ENCODE measurements at places on chromosomes 1 and 21.
A peak's percentile ranks its signal among the peaks of the same experiment; 100 is the strongest.

- DNase-seq, result no peak
These were observed 365.3 kb upstream of the PROX1 start for GRCh38 chr1:213622365-213623063.

DNA sequence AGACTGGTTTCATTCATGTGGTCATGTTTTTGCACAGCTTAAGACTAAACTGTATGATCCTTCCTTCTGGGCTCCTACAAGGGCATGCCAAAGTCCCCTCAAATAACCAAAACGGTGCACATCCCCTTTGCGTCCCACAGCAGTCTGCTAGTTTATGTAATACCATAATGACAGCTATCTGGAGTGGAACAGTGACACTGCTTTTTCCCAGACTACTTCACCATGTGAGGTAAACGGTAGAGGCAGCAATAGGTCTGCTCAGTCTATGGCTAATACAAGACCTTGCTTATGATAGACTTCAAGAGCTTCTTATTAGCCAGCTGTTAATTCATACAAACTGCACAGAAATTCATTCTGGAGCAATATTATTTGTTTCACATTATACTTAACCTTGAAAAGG, 395.5 kb downstream of the SMYD3 start:
- DNase-seq, result no peak

DNA sequence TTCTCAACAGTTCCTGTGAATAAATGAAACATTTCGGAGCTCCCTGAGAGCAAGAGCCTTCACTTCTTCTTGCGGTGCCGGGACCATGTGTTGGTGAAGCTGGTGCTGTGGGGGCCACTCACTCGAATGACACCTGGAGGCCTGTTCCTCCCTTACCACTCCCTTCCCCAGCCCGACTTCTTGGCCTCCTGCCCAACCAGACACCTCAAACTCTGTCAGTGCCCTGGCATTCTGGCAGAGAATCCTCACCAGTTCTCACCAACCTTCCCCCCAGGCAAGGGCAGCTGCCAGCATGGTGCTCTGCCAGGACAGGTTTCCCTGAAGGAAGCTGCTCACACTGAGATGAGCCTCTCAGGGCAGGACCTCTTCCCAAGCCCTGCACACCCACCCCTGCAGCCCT, 68.3 kb downstream of the MPZL1 start:
- no peak for DNase-seq

- DNase-seq, result no peak
These were observed 7.3 kb upstream of the NRAS start for GRCh38 chr1:114723915-114724314.

DNA sequence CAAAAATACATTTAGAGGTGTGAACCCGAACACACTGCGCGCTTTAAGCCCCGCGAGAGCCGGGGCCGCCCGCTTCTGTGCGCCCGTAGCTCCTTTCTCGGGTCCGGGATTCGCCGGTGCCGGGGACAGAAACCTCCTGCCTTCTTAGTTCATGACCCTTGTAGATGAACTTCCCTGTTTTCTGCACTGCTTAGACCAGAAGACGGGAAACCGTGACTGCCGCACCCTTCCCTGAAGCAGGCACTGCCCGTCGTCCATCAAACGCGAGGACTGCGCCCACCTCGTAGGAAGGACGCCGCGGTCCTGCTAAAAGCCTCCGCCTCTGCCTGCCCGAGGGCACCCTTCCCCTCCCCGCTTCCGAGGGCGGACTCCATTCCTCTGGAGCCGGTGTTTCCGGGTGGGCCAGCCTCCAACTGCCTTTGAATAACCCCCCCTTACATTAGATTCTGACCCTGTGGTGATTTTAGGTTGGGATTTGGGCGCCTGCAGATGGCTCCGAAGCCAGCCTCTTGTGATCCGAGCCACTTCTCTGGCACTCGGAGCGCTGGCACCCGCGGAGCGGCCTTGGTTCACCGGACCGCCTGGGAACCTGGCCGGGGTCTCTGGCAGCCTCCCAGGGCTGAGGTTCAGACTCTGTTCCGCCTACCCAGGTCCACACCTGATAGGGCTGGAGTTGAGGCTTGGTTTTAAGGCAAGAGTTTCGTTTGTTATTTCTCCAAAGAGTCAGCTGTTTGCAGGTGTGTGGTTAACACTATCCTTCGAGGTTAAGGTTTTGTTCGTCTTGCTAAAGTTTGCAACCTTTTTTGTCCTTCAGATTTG, 1.2 kb upstream of the PTTG1IP start:
- no peak for DNase-seq

- no peak for DNase-seq
These were observed 38.2 kb upstream of the DIP2A start for GRCh38 chr21:46420241-46421190.

DNA sequence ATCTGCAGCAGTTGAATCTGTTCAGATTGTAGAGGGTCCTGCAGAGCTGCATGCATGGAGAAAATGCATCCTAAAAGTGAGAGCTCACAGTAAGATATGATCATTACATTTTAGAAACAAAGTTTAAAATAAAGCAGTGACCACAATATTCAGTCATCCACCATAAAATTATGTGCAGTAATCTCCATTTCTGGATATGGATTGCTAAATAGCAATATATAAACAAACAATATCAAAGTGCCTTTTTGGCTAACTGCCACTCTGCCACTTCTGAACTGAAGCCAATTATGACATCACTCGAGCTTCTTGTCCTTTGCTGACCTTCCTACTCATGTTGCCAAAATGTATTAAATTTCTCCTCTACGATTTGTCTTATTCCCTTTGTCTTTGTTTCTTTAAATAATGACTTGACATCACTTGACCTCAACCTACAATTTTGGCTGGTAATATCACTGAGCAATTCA, 262.0 kb upstream of the CXADR start:
- DNase-seq, result peak; percentile 6

DNA sequence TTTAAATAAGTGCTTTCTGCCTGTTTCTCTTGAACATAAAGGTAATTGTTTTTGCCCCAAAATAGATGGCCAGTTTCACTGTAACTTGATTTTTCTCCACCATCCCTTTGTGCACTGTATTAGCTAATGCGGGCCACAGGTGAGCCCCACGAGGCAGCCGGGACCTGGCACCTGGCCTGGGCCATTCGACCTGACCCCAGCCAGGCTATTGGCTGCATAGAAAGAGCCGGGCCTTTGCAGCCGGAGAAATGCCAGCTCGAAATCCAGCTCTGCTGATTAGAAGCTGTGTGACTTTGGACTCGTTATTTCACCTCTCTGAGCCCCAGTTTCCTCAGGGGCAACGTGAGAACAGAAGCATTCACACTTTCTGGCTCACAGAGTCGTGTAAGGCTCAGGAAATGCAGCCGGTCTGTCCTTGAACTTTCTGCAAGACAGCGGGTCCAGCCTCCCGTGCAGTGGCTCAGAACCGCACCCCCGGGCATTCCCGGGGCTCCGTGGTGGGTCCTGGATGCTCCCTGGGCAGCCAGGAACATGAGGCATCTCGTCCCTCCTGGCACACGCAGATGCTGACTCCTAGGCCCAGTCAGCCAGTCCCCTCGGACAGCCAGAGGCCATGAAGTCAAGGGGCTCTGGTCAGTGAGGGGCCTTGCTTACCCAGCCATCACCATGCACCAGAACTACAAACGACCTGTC, 37.4 kb upstream of the ACTRT2 start:
- DNase-seq, result no peak

GRCh38 chr1:221530791-221531190, 211.1 kb downstream of the DUSP10 start:
- DNase-seq, result no peak

GRCh38 chr1:100322436-100323211, 29.7 kb upstream of the CDC14A start:
- peak; percentile 65 for DNase-seq

- DNase-seq, result no peak
These were observed 26.3 kb downstream of the FTCD start for GRCh38 chr21:46128933-46129571.

GRCh38 chr1:54224233-54224632, 24.3 kb downstream of the MRPL37 start:
- no peak for DNase-seq

- DNase-seq, result no peak
These were observed 2.9 kb upstream of the CCN1 start for GRCh38 chr1:85577419-85578320.

GRCh38 chr1:40739455-40740008, 44.1 kb upstream of the KCNQ4 start:
- no peak for DNase-seq

GRCh38 chr1:240621249-240621648, 9.3 kb upstream of the GREM2 start:
- peak; percentile 83 for DNase-seq

GRCh38 chr1:91697861-91698260, 188.1 kb downstream of the TGFBR3 start:
- peak; percentile 92 for DNase-seq

DNA sequence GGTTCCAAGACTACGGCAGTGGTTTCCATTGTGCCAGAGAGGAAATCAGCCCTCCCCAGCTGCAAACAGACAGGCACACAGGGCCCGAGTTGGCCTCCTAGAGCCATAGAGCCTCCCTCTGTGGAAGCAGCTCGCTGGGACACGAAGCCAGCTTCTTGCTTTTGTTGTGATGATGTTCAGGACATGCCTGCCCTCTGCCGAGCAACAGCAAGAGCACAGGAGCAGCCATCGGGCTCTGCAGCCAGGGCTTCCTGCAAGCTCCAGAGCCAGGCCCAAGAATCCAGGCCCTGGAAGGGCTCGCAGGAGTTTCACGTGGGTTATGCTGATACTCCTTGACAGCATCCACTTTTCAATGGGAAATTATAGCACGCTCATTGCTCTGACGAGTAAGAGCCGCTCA, 18.5 kb downstream of the NPHP4 start:
- DNase-seq, result peak; percentile 25

- DNase-seq, result no peak
These were observed 10.3 kb upstream of the CDCP2 start for GRCh38 chr1:54163051-54163450.

- peak; percentile 17 for DNase-seq
These were observed 612.9 kb downstream of the PTPRU start for GRCh38 chr1:29849038-29849750.

- no peak for DNase-seq
These were observed 3.8 kb downstream of the EFNA3 start for GRCh38 chr1:155082301-155083051.

DNA sequence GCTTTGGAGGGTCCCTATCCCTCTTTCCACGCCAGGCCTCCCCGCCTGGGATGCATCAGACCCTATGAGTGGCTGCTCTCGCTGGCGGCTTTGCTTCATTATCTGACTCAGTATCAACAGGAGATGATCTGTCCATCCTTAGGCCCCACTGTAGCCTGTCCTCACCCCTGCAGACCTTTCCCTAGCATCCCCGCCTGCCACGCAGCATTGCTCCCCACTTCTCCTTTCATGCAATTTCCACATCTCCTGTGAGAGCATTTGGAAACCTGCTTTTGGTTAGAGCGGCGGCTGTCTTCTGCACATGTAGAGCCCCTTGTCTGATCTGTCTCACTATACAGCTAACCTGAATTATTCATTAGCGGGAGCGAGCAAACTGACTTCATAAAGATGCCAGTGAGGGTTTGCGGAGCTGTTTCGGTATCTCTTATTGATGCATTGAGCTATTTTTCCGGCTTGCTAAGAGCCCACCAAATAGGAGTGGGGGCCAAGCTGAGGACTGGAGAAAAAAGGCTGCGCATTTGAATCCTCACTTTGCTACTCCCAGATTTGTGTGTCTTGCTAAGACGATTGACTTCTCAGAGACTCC, 40.0 kb upstream of the ATP2B4 start:
- DNase-seq, result no peak

GRCh38 chr21:44927587-44928461, 7.1 kb upstream of the ITGB2 start:
- no peak for DNase-seq

- DNase-seq, result peak; percentile 35
These were observed 94.6 kb upstream of the AKT3 start for GRCh38 chr1:243944429-243945160.

DNA sequence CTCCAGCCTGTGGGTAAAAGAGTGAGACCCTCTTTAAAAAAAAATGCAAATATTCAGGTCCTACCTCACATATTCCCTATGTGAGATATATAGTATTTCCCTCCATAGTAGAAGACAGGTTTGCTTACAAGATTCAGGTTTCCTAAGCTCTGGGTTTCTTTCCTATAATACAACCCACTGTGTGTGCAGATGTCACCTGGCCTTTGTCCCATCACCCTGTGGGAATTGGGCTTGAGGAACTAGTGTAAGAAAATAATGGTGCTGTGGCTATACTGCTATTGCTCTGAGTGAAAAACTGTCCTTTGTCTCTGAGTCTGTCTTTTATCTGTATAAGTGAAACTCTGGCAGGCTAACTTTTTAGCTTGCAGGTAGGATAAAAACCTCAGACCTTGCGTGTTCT, 13.0 kb downstream of the C1orf146 start:
- DNase-seq, result no peak

DNA sequence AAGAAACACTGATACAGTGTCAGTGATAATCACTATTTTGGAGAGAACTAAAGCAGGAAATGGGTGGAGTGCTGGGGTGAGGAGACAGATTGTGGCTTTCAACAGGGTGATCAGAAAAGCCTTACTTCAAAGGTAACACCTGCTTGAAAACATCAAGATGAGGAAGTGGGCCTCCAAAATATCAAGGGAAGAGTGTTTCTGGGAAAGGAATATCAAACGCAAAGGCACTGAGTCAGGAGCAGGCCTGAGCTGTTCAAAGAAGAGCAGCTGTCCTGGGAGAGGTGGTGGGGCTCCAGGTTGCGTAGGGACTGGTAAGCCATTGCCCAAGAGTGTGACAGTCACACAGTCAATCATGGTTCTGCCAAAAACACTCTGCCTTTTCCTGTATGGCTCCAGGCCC, 47.1 kb upstream of the ATP1A1 start:
- DNase-seq, result no peak

GRCh38 chr21:38918607-38919346, 113.0 kb downstream of the ETS2 start:
- DNase-seq, result no peak

DNA sequence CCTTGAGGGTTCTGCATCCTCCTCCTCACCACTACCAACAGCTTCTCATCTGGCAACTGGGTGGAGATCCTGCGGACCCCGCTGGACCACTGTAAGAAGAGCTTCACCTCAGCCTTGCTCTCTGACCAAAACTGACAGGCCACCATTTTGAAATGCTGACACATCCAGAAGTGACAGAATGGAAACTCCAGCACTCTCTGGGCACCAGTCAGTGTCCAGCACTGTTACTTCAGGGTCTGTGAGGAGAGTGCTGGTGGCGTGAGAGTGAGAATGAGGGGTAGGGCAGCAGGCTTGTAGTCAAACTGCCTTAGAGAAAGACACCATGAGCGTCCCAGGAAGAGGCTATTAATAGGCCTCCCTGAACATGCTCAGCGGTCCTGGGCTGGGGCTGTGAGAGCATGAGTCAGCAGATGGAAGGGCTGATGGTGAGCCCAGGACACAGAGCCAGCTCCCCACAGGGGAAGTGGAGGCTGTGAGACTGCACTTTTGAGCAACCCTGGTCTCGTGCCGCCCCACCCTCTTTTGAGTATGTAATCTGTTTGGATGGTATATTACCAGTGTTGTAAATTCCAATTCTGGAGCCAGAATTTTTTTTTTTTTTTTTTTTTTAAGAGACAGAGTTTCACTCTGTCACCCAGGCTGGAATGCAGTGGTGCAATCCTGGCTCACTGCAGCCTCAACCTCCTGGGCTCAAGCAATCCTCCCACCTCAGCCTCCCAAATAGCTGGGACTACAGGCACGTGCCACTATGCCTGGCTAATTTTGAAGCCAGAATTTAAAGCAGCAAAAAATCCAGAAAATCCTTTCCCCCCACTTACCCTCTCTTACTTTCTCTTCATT, 34.4 kb upstream of the SLC30A1 start:
- peak; percentile 92 for DNase-seq

All from fibroblast of lung (primary cell).